Activated naive CD4-positive, alpha-beta T cell treated with anti-CD3 and anti-CD28 coated beads, Interleukin-2, amount 50 U/mL, for 16 hours (primary cell): ENCODE measurements at places on chromosomes 16 and 17.
A peak's percentile ranks its signal among the peaks of the same experiment; 100 is the strongest.

- no peak for DNase-seq
These were observed 12.2 kb downstream of the PIK3R5 start for GRCh38 chr17:8953156-8953885.

DNA sequence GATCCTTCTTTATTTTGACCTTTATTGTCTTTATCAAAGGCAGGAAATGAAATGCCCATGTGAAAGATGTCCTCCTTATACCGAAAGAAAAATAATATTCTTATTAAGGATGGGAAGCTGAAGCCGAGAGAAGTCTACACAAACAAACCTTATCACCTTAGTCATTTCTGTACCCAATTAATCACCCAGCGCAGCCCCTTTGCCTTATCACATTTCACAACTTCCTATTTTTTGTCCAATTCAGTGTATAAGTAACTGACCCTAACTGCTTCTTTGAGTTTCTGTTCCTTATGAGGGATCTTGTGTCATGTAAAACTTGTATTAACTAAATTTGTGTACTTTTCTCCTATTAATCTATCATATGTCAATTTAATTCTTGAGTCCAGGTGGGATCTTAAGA is 16.4 kb upstream of the CCL23 start:
- DNase-seq, result no peak

- DNase-seq, result no peak
These were observed 19.0 kb downstream of the RND2 start for GRCh38 chr17:43044024-43044423.

DNA sequence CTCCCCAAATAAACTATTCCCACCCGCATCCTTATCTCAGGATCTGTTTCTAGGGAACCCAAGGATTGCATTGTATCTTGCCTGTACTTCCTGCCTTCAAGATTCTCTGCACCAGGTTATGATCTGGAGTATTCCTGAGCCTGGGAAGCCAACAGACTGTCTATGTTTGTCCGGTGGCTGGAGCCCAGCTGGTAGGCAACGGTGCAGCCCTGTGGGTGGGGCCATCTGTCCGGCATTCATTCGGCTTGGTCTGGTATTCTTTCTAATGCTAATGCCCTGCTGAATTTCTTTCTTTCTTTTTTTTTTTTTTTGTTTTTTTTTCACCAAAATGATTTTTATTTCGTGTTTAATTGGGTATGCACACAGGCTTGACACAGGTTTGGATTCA is 20.7 kb upstream of the TVP23A start:
- no peak for DNase-seq

- DNase-seq, result no peak
These were observed 76.2 kb upstream of the TMEM97 start for GRCh38 chr17:28242791-28243190.

DNA sequence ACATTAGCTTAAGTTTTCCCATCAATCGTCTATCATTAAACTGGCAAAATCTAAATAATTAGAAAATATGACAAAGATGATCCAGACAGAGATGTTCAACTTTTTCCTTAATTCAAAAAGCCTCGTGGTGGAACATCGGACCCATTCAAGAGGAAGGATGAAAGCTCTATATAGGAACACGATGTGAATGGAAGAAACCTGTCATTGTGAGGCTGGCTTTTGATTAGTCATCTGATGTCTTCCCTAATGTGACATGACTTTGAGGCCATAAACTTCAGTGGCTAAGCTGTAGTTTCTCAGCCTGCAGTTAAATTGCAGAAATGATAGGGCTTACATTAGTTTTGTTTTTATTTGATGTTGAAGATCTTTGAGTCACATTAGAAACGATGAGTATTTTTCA is 1.0 kb downstream of the AMZ2 start:
- DNase-seq, result no peak

- DNase-seq, result no peak
These were observed 14.1 kb downstream of the RMI2 start for GRCh38 chr16:11359370-11359769.

DNA sequence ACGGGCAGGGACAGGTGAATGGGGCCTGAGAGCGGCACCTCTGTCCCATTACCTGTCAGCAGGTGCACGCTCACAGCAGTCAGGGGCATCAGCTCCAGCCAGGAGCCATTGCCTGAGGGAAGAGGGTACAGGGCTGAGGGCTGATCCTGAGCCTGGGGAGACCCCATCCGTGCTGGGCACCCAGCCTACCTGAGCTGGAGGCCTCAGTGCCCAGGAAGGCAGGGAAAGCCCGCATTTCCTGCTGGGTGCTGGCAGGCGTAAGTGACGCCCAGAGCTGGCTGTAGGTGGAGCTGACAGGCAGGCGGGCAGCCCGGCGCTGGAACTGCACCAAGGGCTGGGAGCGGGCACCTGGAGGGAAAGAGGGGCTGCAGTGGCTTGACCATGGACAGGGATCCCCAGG is 7.4 kb downstream of the FAM171A2 start:
- no peak for DNase-seq

DNA sequence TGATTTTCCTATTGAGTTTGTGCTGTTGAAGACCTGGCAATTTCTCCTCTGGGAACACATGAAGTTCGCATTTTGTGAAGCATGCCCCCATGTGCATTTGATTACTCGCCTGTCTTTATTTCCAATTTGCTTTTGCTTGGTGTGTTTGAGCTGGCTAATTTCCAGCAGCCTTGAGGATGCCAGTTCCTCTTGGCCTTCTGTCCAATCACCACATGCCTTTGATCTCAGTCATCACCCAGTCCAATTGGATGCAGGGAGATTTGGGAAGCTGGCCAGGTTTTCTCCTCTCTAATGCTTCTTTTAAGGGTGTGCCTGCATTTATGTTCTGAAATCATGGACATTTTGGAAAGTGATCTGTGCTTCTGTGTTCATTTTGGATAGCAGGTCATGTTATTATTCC is 3.8 kb upstream of the TMEM100 start:
- no peak for DNase-seq

GRCh38 chr16:67969254-67970039 is 1.0 kb upstream of the SLC12A4 start:
- no peak for DNase-seq

- DNase-seq, result no peak
These were observed 1.4 kb downstream of the CMTM2 start for GRCh38 chr16:66580605-66581209.

- no peak for DNase-seq
These were observed 241.6 kb upstream of the SALL1 start for GRCh38 chr16:51392521-51393187.

DNA sequence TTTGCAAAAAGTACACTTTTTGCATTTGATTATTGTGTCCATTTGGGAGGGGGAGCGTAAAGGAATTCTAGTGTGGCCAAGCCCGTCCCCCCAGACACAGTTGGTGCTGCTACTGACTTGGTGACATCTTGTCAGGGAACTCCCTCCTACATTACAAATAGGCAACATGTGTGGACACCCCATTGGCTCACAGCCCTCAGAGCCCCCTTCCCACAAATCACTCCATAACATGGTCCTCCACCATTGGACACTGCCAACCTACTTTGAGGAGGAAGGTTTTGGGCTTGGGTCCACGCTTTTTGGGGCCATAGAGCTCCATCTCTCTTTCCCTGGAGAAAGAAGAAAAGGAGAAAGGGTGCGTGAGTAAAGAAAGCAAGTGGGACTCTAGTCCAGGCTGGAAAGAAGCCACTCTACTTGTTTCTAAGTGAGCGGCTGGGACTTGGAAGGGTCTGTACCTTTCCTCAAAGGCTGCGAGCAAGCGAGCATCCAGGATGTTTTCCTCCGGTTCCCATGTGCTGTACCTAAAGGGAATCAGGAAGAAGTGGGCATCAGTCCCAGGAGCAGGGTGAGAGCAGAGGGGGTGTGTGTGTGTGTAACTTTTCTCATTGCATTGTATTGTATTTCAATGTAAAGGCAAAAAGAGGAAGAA is 958 bp downstream of the CBX8 start:
- DNase-seq, result no peak

DNA sequence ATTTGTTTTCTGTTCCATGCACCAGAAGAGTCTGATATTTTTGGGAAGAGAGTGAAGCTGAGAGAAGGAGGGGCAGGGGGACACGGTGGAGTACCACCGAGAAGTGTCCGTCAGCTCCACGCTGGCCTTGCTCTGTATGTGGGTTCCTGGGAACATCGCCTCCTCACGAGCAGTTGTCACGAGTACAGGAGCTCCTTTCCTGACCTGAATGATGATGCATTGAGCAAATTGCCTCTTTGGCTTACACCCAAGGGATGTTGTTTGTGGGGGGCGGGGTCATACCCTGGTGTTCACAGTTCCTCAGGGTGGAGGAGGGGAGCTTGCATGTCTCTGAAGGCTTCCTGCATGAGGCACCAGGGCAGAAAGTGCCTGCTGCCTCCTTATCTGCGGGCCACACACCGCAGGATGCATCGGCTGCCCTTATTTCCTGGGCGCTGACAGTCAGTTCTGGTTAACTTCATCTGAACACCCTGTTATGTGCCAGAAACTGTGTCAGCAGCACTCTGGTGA is 36.2 kb downstream of the RGS9 start:
- peak; percentile 40 for DNase-seq

- DNase-seq, result no peak
These were observed 9.7 kb upstream of the BAHCC1 start for GRCh38 chr17:81385320-81386111.

- no peak for DNase-seq
These were observed 80.4 kb downstream of the ABCC12 start for GRCh38 chr16:48075398-48075797.

- no peak for DNase-seq
These were observed 141.2 kb downstream of the SEC14L1 start for GRCh38 chr17:77281904-77282367.

- no peak for DNase-seq
These were observed 6.6 kb upstream of the DPEP2 start for GRCh38 chr16:68005786-68006286.

GRCh38 chr17:39596543-39597267 is 11.0 kb downstream of the NEUROD2 start:
- DNase-seq, result no peak
